Heart right ventricle (tissue), 16 donors: ENCODE measurements at places on chromosomes 2 and 18. TPM values are rescaled to one million over a fixed set of nuclear protein-coding genes. Genes with fewer than 3 reads are reported as not detected.

The PRKAG3 gene
- not detected for polyA plus RNA-seq

The YPEL5 gene
- 38.3 TPM for polyA plus RNA-seq

The CHRNG gene
- not detected for polyA plus RNA-seq

The CLEC4F gene
- 2.4 TPM for polyA plus RNA-seq

The COLEC11 gene
- 18.2 TPM for polyA plus RNA-seq

The NAT8 gene
- not detected for polyA plus RNA-seq

The M1AP gene
- 0.03 TPM for polyA plus RNA-seq

The RAB3GAP1 gene
- 17.5 TPM for polyA plus RNA-seq

The IL36RN gene
- not detected for polyA plus RNA-seq

The CDH2 gene
- 101 TPM for polyA plus RNA-seq

The GDF7 gene
- 0.17 TPM for polyA plus RNA-seq

The KIAA2012 gene
- not detected for polyA plus RNA-seq
